ENCODE measurements at places on chromosomes 13 and 19.

DNA sequence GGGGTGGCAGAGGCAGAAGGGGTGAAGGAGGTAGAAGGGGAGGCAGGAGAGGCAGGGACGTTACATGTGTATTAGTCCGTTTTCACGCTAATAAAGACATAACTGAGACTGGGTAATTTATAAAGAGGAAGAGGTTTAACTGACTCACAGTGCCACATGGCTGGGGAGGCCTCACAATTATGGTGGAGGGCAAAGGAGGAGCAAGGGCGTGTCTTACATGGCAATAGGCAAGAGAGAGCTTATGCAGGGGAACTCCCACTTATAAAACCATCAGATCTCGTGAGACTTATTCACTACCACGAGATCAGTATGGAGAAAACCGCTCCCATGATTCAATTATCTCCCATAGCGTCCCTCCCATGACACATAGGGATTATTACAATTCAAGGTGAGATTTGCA is 19.0 kb upstream of the ACOD1 start:
- no peak for DNase-seq

GRCh38 chr19:29265436-29265835 is 52.5 kb upstream of the UQCRFS1 start:
- no peak for DNase-seq

GRCh38 chr19:49423985-49424303 is 703 bp upstream of the PTH2 start:
- peak; percentile 58 for DNase-seq

GRCh38 chr19:18109733-18110608 is 12.4 kb downstream of the MAST3 start:
- DNase-seq: no peak

DNA sequence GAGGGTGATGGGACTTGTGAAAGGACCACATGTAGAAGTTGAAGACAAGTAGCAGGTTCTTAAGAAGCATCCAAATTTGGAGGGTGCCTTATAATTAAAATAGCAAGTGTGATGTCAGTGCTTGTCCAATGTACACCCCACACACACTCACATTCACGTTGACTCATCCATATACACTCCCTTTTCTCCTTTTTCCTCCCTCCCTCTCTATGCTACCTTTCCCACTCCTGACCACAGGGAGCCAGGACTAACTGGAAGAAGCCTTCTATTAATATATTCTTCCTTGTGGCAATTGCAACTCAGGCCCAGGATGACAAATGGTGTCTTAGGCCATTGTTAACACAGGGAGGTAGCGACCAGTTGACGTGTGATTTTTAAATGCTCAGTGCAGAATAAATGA is 16.3 kb upstream of the GPR183 start:
- DNase-seq: no peak

DNA sequence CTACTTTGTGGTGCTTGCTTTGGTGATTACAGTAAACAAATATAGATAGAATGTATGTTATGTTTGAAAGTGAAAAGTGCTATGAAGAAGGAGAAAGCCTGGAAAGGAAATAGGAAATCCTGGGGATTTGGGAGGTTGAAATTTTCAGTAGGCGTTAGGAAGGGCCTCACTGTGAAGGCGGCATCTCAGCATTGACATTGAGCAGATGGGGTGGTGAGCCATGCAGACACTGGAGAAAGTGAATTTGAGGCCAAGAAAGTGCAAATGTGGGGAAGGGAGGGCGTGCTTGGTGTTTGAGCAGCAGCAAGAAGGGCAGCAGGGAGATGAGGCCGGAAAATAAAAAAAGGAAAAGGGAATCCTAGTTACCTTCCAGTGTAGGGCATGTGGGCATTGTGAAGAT is 20.3 kb downstream of the SOX21 start:
- DNase-seq: no peak

DNA sequence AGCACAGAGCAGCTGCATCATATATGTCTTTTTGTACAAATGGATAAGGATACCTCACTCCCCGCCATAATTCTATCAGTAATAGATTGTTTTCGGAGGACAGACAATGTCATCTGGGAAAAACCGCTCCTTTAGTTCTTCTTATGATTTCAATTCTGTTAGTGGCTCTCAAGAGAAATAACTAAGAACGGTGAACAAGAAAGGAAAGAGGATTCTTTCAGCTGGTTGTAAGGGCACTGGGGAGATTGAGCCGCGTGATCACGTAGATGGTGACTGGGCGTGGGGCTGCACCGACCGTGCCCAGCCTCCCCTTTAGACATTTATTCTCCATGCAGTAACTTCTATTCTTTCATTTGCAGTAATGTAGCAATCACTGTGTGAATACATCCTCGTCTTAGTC is 99.4 kb upstream of the PEG3 start:
- DNase-seq: no peak

GRCh38 chr19:39941615-39942365 is 7.4 kb upstream of the FCGBP start:
- DNase-seq: peak; percentile 87

- no peak for DNase-seq
Observed at GRCh38 chr19:54141356-54141755, 3.8 kb downstream of the CNOT3 start.
